HTR-8/SVneo (cell line): ENCODE measurements at places on chromosomes 11 and 22.

DNA sequence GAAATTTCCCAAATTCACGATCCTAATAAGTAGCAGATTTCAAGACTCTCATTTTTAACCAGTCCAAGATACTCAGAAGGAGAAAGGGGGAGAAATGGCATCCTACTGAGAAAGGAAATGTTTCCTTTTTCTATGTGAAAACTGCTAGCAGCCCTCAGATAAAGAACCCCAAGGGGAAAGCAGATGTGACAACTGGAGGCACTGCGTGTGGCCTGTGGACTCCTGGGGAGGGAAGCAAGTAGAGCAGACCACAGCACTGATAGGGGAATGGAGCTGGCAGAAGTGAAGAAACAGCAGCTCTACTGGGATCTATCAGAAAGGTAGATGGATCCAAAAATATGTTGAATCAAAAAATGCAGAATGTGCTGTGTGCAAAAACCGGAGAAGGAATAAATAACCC lies 239.7 kb upstream of the API5 start:
- no peak for DNase-seq

DNA sequence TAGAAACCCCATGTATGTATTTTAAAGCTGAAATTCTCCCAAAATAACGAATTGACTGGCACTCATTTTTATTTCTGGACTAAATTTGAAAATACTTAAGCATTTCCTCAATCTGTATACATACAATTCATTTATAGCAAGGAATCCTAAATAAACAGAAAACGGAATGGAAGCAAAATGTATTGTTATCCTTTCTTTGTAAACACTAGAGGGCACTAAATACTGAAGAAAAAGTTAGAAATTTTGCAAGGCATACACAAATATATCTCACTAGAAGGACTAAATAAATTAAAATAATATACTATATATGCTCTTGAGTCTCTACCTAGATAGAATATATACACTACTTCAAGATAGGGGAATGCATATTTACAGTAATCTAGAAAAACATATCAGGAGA lies 23.1 kb upstream of the ANO5 start:
- DNase-seq = no peak

- DNase-seq = no peak
Measured at GRCh38 chr11:19407677-19408270, 167.0 kb upstream of the E2F8 start.

DNA sequence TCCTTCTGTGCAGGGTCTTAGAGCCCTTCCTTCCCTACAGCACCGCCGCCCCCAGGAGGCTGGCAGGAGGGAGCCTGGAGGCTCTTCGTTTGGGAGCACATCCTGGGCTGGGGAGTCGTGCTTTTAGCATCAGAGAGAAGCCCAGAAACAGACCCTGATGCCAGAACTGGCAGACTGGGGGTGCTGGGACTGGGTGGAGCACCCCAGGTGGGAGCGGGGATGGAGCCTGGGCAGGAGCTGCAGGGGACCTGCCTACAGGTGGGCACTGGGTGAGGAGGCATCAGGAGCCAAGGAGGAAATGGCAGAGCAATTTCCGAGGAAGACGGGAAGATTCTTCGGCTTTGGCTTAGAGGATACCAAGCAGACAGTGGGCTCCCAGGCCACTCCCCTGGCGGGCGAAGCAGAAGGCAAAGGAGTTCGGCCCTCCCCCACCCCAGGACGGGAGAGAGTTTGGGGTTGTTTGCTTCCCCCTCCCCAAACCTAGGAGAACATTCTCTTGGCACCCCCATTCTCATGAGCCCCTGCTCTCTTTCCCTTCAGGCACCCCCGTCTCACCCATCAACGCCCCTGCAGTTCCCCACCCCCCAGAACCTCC lies 1.1 kb downstream of the SYT7 start:
- DNase-seq = no peak

- DNase-seq = no peak
Measured at GRCh38 chr11:20351136-20351535, 12.4 kb upstream of the HTATIP2 start.

GRCh38 chr22:28105988-28106387 lies 186.9 kb upstream of the PITPNB start:
- DNase-seq = no peak

GRCh38 chr11:9739123-9739900 lies 75.4 kb downstream of the SWAP70 start:
- DNase-seq = no peak

DNA sequence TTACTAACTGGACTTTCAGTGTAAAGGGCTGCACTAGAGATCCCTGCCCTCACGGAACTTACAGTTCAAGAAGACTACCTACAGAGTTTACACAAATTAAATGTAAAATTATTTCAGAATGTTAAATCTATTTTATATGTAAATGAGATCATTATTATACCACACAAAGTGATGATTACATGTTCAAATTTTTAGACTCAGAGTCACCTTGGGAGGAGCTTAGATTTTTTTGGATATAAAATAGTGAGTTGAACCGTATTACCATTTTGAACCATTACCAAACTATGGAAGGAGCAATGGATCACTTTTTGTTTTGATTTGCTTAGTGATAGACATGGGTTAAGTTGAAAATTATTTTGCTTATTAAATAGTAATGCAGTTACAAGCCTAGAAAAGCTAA lies 1.6 kb downstream of the IPO7 start:
- DNase-seq = no peak

DNA sequence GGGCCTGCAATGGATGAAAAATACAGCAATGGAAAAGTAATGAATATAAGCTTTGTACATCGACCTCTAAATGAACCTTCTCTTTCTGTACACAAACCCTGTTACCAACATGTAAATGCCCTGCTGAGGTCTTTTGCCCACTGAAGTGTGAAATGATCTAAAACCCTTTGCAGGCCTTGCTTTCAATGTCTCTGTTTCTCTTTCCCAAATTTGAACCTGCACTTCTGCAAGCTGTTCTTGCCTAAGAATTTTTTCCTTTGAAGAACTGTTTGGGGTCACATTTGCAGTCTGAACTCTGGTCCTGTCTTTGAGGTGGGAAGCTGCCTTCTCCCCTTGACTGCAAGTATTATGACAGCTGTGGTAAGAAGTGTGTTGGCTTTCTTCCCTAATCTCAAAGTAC lies 1237.1 kb downstream of the FAM181B start:
- no peak for DNase-seq

DNA sequence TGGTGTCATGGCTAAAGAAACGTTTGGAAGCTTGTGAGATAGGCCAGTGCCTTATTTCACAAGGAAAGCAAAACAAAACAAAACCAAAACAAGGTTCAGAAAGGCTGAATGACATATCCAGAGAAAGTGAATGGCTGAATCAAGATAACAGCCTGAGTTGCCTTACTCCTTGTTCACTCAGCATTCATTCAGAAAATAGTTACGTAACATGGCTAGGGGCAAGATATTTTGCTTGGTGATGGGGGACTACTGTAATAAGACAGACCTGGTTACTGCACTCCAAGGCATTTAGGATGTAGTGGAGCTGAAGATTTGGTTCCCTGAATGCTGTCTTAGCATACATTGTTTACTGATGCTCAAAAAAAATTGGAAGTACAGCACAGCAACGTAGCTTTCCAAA lies 47.7 kb downstream of the C11orf91 start:
- DNase-seq = no peak

DNA sequence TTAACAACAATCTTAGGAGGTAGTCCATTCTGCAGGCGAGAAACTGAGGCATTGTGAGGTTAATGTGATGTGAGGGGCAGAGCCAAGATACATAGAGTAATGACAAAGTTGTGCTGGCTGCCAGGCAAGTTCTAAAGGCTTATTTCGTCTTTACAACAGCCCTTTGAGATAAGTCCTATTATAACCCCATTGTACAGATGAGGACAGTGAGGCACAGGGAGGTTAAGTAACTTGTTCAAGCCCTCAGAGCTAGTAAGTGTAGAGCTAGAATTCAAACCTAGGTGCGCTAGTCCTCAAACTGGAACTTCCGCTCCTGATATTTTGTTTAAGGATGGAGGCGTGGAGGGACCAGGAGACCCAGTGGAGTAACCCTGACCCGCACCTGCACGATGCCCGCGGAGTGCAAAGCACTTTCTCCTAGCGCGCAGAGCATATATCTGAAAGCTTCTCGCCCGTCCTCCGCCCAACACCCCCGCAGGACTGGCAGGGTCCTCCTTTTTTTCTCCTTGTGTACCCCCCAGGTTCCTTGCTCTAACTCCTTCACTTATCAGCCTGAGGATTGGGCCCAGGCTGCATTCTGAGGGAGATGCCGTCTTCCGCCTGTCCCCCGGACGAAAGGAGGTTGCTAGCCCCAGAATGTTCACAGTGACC lies 4.9 kb upstream of the FLI1 start:
- DNase-seq = no peak

DNA sequence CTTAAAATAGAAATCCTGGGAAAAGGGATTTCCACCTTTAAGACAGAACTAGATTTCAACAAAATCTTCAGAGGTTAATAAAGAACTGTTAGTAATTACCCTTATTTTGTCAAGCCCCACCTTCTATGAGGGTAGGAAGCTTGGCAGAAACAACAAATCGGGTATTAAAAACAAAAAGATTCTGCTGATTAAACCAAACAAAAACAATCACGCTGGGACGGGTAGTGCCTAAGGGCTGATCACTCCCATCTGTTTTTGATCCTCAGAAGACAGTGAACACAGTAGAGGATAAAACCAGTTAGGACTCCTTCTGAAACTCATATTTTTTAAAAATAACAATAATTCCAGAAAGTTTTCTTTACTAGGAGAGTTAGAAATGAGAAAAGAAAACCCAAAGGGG lies 441.3 kb upstream of the API5 start:
- DNase-seq = no peak

- no peak for DNase-seq
Measured at GRCh38 chr11:118609380-118610224, 2.2 kb downstream of the PHLDB1 start.

GRCh38 chr11:18836417-18836816 lies 44.8 kb upstream of the PTPN5 start:
- no peak for DNase-seq

- DNase-seq = no peak
Measured at GRCh38 chr22:17155941-17156340, 3.1 kb downstream of the HDHD5 start.

GRCh38 chr11:19628018-19628417 lies 84.6 kb upstream of the NAV2 start:
- peak; percentile 62 for DNase-seq

- DNase-seq = no peak
Measured at GRCh38 chr22:36257948-36258670, 5.2 kb downstream of the APOL1 start.

- DNase-seq = peak; percentile 8
Measured at GRCh38 chr11:10900681-10901415, 43.0 kb upstream of the ZBED5 start.

DNA sequence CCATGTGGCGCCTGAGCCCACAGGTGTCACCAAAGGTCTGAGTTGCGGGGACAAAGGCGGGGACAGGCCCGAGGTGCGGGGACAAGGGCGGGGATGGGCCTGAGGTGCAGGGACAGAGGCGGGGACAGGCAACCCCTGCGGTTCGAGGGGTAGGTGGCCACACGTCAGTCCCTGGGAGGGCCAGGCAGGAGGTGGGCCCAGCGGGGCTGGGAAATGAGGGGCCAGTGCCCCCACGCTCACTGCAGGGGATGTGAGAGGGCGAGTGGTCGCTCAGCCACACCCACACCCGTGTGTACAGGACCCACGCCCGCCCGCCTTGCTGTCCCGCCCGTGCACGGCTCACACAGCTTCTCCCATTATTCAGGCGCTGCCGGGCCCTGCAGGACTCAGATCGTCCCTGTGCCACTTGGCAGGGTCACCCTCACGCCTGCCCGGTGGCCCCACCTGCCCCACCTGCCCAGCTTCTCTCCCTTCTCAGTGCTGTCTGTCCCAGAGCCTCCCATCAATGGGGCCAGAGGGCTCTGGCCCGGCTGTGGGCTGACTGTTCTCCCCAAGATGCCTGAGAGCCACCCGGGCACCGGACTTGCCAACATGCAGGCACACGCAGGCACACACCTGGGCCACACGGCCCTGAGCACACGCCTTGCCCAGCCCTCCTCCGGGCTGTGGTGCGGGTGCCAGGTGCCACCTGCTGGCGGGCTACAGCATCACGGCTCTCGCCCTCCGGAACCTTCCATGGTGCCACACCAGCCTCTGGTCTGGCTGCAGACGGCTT lies 14.2 kb upstream of the MUC6 start:
- DNase-seq = peak; percentile 78

DNA sequence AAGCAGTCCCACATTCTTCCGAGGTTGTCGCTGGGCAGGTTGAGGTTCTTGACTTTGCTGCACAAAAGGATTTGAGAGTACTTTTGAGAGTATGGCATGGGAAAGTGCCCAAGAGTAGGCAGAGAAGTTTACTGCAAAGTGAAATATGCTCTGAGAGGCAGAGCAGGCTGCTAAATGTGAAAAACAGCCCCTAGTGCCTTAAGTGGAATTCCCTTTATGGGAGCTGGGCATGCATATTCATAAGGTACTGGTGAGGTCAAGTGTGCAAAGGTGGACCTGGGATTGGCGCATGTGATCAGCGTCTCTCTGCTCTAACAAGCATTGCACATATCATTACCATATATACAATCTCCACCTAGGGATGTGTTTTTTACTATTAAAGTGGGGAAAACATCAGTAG lies 12.0 kb upstream of the APOL4 start:
- no peak for DNase-seq

DNA sequence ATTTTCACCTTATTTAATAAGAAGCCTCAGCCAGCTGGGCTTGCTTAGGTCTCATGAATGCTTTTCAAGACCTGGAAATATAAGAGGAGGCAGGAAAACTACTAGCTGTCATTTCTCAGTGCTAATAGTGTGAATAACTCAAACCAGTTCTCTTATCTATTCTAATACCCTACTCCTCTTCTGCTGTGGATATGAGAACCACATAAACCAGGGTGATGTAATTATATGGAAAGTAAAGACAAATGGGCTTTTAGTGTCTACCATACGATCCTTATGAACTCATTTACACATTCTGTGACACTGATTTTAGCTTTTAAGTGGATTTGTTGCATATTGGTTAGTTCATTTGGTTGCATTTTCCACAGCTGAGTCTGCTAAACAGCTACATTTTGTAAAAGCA lies 8.6 kb downstream of the PDGFD start:
- no peak for DNase-seq

DNA sequence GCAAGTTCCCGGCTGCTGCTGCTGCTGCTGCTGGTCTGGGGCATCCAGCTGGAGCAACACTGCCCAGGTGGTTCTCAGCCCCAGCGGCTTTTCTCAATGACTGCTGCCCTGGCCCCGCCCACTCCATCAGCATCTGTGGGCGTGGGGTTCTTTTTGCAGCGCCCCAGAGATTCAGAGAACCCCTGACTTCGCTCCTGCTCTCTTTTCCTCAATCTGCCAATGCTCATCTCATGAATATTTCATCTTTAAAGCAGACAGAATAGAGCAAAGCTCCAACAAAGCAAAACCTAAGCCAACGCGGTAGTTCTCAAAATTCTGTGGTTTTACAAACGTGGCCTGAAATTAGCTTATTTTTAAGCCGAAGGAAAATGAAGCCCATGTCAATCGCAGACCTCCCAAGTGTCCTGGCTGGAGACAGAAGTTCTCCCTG lies 363.6 kb downstream of the CTTN start:
- no peak for DNase-seq

- DNase-seq = no peak
Measured at GRCh38 chr22:44659140-44659539, 42.9 kb upstream of the PRR5 start.
